ENCODE measurements at places on chromosomes 3 and 15.

DNA sequence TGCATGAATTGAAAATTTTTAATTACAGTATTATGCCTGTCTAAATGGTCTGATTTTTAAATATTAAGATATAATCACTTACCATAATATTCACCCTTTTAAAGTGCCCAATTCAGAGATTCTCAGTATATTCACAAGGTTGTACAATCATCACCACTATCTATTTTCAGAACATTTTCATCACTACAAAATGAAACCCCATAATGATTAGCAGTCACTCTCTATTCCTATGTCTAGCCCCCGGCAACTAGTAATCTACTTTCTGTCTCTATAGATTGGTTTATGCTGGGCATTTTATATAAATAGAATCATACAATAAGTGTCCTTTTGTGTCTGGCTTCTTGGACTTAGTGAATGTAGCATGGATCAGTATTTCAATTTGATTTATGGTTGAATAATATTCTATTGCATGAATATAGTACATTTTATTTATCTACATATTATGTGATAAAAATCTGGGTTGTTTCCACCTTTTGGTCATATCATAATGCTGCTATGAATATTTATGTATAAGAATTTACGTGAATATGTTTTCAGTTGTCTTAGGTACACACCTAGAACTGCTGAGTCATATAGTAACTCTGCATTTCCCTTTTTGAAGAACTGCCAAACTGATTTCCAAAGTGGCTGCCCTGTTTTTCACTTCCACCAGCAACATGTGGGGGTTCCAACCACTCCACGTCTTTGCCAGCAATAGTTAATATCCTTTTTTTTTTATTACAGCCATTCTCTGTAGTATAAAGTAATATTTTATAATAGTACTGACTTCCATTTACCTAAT is 485.7 kb upstream of the ZNF385D start:
- no peak for DNase-seq

DNA sequence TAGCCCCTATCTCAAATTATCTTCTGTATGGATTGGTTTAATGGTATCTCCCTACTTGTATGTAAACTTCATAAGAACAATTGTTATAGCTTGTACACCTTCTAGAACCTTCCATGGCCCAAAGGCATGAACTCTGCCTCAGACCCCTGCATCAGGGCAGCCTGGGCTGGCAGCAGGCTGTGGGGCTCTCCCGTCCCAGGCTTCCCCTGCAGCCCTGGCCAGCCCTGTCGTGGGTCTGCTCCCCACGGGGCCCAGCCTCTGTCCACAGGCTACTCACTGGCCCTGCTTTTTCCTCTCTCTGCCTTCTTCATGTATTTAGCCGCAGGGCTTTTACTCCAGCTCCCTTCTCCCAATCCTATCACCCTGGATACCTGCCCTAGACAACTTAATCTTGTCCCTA is 4.4 kb downstream of the SCN5A start:
- no peak for DNase-seq

DNA sequence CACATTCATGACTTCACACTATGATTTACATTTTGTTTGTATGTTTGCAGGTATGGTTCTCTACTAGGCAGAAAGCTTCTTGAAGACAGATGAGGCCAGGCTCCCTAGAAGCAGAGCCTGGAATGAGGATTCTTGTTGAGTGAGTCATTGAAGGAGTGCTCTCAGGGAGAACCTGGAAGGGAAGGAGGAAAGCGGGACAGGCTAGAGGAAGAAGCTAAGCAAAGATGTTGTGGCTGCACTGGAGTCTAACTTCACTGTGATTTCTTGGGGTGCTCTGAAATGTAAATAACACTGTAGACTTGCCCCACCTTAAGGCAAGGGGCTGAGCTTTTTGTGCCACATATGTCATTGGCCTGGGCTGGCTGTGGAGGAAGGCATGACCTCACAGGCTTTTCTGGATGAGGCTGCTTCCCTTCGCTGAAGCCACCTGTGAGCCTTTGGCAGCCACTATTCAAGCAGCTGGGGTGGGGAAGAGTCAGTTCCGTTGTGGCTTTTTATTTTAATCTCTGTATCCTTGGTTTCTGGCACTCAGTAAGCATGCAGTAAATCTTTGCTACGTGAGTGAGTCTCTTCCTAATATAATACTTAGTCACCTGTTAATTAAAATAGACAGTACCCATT is 307.3 kb downstream of the SV2B start:
- no peak for DNase-seq

DNA sequence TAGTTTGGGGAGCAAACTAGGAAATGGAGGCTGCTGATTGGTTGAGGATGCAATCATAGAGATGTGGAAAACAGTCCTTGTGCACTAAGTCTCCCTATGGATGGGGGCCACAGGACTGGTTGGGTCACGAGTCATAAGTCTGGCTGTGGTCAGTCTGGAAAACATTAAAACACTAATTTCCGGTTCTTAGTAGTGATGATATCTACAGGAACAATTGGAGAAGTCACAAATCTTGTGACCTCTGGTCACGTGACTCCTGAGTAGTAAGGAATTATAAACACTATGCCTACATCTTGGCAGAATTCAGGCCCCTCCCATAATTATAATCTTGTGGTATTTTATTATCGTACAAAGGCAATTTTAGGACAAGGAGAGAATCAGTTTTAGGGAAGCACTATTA is 317.3 kb upstream of the ARPP21 start:
- peak; percentile 19 for DNase-seq

- no peak for DNase-seq
Measured at GRCh38 chr3:38720465-38720864, 71.0 kb upstream of the SCN5A start.

DNA sequence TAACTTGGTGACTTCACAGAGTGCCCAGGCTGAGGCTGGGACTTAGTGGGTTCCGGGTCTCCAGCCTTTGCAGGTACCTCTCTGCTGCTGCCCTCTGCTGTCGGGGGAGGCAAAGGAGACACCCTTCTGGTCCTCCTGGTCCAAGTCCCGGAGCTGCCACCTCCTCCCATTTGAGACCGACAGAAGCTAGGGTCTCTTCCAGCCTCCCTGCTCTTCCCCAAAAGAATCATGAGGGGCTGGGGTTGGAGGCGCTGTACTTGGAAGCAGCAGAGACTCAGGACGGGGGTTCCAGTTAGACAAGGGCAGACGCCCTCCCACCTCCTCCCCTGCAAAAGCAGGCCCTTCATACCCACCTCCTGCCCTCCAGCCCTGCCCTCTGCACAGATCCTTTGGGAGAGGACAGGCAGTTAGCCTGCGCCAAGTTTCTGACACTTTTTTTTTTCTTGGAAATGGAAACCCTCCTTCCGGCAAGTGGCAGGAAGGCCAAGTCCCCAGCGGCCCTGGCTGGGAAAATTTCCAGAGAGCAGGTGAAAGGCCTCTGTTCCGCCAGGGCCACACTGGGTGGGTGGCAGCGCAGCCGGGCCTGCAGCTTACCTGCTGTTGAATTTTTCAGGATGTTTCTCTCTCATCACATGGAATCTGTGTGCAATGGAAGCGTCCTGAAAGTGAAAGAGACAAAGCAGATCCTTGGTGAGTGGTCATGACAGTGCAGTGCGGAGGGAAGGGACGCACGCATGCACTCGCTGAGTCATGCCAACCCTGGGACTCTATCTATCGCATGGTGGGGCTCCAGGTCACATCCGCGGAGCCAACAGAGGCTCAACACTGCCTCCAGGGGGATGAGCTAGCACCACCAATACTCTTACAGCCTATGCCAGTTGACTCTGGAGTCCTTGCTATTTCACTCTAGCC is 119.9 kb downstream of the DGKG start:
- peak; percentile 15 for DNase-seq

DNA sequence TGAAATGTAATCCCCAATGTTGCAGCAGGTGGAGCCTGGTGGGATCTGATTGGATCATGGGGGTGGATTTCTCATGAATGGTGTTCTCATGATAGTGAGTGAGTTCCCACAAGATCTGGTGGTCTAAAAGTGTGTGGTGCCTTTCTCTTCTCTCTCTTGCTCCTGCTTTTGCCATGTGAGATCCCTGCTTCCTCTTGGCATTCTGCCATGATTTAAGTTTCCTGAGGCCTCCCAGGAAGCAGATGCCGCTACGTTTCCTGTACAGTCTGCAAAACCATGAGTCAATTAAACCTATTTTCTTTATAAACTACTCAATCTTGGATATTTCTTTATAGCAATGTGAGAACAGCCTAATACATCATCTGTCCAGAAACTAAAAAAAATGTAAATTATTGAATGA is 298.3 kb downstream of the MEX3B start:
- DNase-seq, result no peak

DNA sequence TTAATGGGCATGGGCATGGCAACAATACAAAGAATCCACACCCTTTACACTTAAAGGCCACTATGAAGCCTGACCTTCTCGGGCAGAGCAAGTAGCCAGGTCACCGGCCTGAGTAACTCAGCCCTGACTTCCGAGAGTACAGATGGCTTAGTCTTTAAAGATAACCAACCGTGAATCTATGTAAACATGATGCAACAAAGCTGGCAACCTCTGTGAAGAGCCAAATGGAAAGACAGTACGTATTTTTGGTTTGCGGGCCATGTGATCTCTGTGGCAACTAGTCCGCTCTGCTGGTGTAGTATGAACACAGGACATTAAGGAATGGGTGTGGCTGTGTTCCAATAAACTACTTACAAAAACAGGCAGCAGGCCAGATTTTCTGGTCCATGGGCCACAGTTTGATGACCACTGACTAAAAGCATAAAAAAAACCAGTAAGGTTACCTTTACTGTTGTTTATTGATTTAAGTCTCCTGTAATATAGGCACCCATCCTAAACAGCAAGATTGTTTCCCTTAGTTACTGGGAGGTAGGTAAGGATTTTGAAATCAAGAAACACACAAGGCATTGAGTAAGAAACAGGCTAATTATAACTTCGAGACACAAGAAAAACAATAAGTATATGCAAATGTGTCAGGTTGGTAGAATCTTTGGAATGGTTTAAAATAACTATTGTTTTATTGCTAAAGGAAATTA is 14.5 kb downstream of the RIOX2 start:
- DNase-seq, result no peak

GRCh38 chr3:5317557-5317956 is 130.1 kb downstream of the EDEM1 start:
- DNase-seq, result no peak

GRCh38 chr15:32861761-32862160 is 144.0 kb downstream of the GREM1 start:
- DNase-seq, result no peak

DNA sequence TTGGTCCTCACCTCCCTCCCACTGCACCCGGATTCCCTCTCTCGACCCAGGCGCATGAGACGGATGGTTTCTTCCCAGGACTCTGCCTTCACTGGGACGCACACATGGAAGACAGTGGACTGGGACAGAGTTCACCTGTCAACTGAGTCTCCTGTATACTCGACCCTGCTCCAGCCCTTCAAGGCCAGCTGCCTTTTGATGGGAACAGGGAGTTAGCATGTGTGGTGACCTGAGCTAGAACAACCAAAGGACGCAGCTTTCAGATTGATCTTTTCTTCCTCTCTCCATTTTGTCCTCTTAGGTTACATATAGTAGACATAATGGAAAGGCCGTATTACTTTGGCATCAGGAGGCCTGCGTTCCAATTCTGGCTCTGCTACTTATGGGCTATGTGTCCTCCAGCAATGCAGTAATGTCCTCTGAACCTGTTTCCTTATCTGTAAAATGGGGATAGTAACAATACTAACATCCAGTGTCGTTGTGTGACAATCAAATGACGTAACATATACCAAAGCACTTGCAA is 94.1 kb downstream of the PEX5L start:
- no peak for DNase-seq

DNA sequence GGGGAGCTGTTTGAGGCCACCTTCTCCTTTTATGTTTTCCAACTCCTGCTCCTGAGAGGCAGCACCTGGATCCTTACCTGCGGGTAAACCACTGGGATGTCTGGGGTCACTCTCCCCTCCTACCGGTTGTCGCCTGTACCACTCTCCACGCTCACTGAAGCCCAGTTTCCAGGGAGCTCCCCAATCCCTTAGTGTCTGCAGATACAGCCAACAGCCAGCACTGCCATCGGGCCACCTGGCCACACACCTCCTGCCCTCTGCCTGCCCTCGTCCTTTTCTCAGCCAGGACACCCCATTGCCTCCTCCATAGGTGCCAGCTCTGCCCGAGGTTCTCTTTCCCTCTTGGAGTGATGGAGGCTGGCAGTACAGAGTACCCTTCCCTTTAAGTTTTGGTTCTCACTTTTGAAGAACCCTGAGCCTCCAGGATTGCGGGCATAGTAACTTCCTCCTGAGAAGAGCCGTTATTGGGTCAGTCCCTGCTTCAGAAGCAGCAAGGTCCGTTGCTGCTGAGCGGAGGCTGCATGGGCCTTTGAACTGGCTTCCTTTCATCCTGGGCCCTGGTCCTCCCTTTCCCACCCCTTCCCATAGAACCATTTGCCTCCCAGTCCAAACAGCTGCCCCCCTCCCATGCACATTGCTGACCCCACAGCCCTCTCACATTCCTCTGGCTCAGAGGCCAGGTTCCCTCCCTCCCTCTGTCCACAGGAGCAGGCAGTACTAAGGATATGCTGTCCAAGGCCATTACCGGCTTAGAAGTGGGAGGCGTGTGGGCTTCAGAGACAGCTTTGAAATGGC is 30.9 kb downstream of the ARNT2 start:
- no peak for DNase-seq

DNA sequence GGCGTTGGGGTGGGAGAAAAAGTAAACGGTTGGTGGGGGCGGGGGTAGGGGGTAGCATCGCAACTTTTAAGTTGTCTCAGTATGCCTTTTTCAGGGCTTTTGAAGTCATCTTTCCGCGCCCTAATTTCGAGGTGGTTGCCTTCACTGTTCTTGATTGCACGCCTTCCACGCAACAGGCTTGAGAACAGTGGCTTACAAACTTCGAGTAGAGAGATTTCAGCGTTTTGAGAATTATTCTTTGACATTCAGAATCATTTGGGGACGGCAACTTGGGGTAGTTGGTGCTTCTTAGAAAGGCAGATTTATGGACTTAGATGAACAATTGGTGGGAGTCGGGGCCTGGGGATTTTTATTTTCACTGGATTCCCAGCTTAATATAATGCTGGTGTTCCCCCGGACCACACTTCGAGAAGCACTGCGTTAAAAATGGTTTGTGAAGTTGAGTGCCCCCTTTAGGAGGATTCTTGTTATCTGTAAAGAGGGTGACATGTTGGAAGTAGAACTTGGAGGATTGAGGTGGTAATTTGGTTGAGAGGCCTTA is 880 bp downstream of the PPP4R2 start:
- no peak for DNase-seq

DNA sequence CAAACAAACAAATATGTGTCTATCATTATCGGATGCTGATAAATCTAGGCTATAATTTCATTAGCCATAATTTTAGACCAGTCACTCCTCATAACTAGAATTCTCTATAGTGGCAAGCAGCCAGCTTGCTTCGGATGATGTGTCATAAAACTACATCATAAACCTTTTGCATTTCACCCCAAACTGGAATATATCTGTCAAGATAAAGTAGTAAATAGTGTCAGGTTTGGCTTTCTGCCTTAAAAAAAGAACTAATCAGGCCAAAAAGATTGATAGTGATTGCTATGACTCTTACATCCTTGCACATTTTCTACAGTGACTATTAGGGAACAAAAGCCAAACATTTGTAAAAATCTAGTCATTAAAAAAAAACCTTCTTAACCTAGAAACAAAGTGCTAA is 51.0 kb downstream of the DPPA2 start:
- no peak for DNase-seq
